ENCODE measurements at places on chromosomes 5 and 9. TPM values are rescaled to one million over a fixed set of nuclear protein-coding genes. Genes with fewer than 3 reads are reported as not detected.

DNA sequence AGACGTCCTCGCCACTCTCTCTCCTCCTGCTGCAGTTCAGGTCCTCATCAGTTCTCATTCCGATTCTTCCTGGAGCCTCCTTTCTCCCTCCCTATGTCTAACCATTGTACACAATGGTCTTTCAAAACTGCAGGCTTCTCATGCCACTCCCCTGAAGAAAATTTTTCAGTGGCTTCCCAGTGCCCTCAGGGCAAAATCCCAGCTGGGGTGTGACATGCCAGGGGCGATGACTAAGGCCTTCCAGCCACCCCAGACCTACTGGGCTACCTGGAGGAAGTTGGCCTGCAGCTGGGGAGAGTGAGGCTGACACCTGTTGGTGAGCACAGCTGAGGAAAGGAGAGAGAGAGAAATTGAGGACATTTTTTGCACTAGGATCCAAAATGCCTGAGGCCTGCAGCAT lies 65.2 kb downstream of the SREK1 start:
- DNase-seq, result no peak

DNA sequence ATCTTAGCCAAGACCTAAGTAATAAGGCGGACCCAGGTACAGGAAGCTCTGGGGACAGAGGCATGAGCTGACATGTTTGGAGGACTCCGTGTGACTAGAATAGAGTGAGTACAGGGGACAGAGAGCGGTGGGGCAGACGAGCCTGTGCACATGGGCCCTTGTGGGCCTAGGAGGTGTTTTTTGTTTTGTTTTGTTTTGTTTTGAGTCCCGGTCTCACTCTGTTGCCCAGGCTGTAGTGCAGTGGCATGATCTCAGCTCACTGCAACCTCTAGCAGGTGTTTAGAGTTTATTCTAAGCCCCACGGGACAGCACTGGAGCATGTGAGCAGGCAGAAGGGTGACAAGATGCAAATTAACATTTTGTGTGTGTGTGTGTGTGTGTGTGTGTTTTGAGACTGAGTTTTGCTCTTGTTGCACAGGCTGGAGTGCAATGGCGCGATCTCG lies 3.1 kb upstream of the EEIG1 start:
- no peak for DNase-seq

DNA sequence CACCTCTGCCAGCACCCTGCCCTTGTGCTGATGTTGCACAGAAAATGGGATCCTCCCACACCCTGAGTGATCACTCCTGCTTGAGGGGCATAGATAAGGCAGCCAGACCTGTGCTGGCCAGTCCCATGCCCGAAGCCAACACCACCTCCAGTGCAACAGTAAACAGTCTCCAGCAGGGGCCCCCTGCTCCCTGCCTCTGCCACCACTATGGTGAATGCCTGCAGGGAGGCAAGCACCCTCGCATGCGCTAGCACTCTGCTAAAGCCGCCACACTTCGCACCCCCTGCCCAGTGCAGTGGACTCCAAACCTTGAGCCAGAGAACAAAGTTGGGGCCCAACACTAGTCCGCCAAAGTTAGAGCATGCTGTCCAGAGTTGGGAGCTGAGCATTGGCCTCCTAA lies 118.7 kb downstream of the PJA2 start:
- no peak for DNase-seq

GRCh38 chr9:21554813-21555212 lies 72.7 kb upstream of the IFNE start:
- DNase-seq, result no peak

- DNase-seq, result no peak
Observed at GRCh38 chr5:114250536-114250935, 111.3 kb upstream of the KCNN2 start.

- DNase-seq, result no peak
Observed at GRCh38 chr9:98334796-98335195, 79.3 kb upstream of the TBC1D2 start.

- DNase-seq, result no peak
Observed at GRCh38 chr5:176447591-176447977, 601 bp upstream of the FAF2 start.

DNA sequence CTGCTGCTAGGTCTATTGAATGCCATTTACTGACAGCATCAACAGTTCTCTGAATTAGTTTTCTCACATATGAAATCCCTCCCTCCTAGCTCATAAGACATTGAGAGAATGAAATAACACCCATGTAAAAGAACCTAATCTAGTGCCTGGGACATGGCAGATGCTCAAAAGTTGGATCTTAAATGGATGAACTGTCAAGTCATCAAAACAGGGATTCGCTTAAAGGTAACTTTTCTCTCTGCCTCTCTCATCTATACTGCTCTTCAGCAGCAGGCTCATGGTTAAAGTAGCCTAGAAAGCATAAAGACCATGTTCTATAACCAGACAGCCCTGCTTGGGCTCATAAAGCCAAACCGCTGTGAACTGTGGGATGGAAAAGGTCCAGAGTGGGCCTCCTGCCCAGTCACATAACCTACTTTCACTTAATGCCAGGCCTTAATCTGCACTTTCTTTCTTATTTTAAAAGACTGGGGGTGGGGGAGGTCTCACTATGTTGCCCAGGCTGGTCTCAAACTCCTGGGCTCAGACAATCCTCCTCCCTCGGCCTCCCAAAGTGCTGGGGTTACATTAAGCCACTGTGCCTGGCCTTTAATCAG lies 3.7 kb downstream of the TMEM245 start:
- DNase-seq, result peak; percentile 57

GRCh38 chr5:55763746-55764420 lies 26.0 kb downstream of the DDX4 start:
- no peak for DNase-seq

DNA sequence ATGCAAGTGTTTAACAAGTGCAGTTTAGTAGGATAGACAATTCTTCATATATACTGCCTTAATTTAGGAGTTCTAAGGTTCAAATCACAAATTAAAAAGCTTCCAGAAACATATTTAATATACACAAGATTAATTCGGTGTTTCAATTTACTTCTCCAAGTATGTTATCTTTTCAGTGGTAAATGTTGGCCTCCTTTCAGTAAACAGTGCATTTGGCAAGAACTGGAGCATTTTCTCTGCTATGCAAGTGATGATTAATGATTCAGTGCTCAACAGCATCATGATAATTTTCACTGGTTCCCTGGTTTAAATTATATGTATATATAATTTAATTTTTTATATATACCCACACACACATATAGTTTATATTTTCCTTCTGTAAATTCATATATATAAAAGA lies 541.7 kb downstream of the EFNA5 start:
- no peak for DNase-seq

DNA sequence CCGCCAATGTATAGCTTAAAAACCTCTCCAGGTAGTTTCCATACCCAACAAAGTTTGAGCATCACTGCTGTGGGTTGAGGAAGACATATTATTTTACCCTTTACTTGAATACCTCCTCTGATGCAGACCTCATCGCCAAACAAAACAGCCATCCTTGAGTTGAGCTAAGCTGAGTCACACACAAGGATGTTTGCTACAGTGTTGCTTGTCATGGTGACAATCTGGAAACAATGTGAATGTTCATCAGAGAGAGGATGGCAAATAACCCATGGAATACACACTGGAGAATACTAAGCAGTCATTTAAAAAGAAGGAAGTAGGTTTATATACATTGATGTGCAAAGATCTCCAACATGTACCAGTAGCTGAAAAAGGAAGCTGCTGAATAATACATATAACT lies 41.1 kb upstream of the TCF7 start:
- DNase-seq, result no peak

DNA sequence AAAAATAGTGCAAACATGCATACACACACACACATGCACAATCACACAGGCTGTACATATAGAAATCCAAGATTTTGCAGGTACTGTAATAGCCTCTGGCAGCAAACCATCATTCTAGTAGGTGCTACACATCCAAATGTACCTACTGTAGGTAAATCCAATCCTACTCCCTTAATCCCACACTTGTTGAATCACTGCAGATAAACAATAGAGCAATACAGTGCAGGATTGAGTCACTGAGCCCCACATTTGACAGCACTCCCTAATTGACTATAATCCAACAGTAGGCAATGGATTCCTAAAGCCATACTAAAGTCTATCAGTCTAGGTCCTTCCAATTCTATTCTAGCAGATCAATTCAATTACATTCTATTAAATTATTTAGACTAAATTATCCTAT lies 1640.5 kb upstream of the CDH9 start:
- DNase-seq, result no peak

GRCh38 chr9:108874058-108874788 lies 12.2 kb downstream of the ACTL7A start:
- DNase-seq, result no peak

DNA sequence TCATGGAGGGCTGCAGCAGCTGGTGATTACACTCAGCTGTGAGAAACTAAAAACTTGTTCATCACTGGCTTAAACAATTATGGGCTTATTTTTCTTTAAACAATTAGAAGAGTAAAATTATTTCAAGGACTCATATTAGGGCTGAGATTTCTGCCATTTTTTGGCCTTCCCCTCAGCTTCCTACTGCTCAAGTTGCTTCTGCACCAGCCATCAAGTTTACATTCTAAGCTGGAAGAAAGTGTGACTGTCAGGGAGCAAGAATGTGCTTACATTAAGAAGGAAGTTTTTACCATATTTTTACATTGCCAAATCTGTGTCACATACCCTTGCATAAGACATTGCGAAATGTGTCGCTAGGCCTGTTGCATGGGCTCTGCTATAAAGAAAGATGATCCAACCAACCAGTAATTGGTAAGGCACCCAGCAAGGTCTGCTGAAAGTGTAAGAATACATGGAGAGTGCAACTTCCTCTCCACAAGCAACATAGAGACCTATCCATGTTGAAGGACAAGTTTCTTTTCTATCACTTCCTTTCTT lies 260.3 kb upstream of the CDH10 start:
- no peak for DNase-seq

GRCh38 chr9:20884985-20885593 lies 146.4 kb downstream of the HACD4 start:
- DNase-seq, result peak; percentile 91

ARL14EPL gene
- not detected for total RNA-seq

DCP2 gene
- total RNA-seq, result 66.4 TPM

C5 gene
- total RNA-seq, result 1.9 TPM

C9 gene
- 0.54 TPM for total RNA-seq

PCDHA4 gene
- 0.09 TPM for total RNA-seq

SPATA31D4 gene
- not detected for total RNA-seq

CDKN2A gene
- 0.39 TPM for total RNA-seq
